T-cell (primary cell): ENCODE measurements at places on chromosomes 7 and 10. TPM values are rescaled to one million over a fixed set of nuclear protein-coding genes. Genes with fewer than 3 reads are reported as not detected.

- no peak for DNase-seq
- H3K27ac ChIP-seq, result no peak overlapping the region
- H3K27me3 ChIP-seq, result no peaks in the 10 kb centered on the region
- no peaks in the 10 kb centered on the region for H3K36me3 ChIP-seq
- H3K4me1 ChIP-seq, result no peaks in the 10 kb centered on the region
Observed at GRCh38 chr7:18706670-18707069, 211.1 kb downstream of the HDAC9 start.

GRCh38 chr7:111459757-111460280, 102.5 kb downstream of the IMMP2L start:
- DNase-seq, result no peak
- no peaks in the 10 kb centered on the region for H3K4me1 ChIP-seq
- no peaks in the 10 kb centered on the region for H3K36me3 ChIP-seq
- H3K4me3 ChIP-seq, result no peak overlapping the region

- no peak for DNase-seq
- H3K27me3 ChIP-seq, result no peaks in the 10 kb centered on the region
- H3K27ac ChIP-seq, result no peak overlapping the region
- no peak overlapping the region for H3K4me3 ChIP-seq
Observed at GRCh38 chr10:91208642-91209041, 11.8 kb upstream of the PCGF5 start.

DNA sequence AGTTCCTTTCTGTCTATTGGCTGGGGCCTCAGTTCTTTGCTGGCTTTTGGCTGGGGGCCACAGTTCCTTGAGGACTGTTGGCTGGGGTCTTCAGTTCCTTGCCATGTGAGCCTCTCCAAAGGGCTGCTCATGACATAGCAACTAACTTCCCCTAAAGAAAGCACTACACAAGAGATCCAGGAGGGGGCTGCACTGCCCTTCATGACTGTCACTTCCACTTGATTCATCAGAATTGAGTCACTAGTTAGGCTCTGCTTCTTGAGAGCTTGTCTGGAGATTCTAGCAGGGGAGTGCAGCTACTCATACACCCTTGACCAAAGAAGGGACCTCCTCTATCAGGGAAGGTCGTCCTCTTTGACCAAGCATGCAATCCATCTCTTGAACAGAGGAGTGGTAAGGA, 38.0 kb upstream of the MKX start:
- H3K36me3 ChIP-seq, result no peaks in the 10 kb centered on the region
- no peak overlapping the region for H3K27ac ChIP-seq
- DNase-seq, result no peak
- no peaks in the 10 kb centered on the region for H3K4me1 ChIP-seq
- no peaks in the 10 kb centered on the region for H3K27me3 ChIP-seq

- no peaks in the 10 kb centered on the region for H3K27me3 ChIP-seq
- H3K4me1 ChIP-seq, result no peaks in the 10 kb centered on the region
- no peak overlapping the region for H3K4me3 ChIP-seq
- DNase-seq, result no peak
- no peak overlapping the region for H3K27ac ChIP-seq
Observed at GRCh38 chr7:27677912-27678612, 15.4 kb upstream of the HIBADH start.

- H3K27ac ChIP-seq, result no peak overlapping the region
- no peaks in the 10 kb centered on the region for H3K27me3 ChIP-seq
- no peak overlapping the region for H3K4me3 ChIP-seq
- no peaks in the 10 kb centered on the region for H3K4me1 ChIP-seq
Observed at GRCh38 chr7:47609803-47610452, 28.0 kb upstream of the TNS3 start.

The ZNF804B gene
- not detected for total RNA-seq

The IFIT1B gene
- not detected for total RNA-seq

The HGF gene
- not detected for total RNA-seq

The AS3MT gene
- total RNA-seq, result 0.57 TPM

The IL2RA gene
- total RNA-seq, result 19.9 TPM
